ENCODE measurements at places on chromosomes 12 and 14. TPM values are rescaled to one million over a fixed set of nuclear protein-coding genes. Genes with fewer than 3 reads are reported as not detected.

The EML5 gene
- 0.18 TPM for total RNA-seq

The CPM gene
- 0.22 TPM for total RNA-seq

The PPP4R4 gene
- total RNA-seq, result not detected

The KRR1 gene
- 67.6 TPM for total RNA-seq

The NFE2 gene
- total RNA-seq, result 252 TPM
